ENCODE measurements at places on chromosomes 12 and 14.
A peak's percentile ranks its signal among the peaks of the same experiment; 100 is the strongest.

- DNase-seq: no peak
Measured at GRCh38 chr14:31362746-31363145, 57.6 kb downstream of the HEATR5A start.

GRCh38 chr12:92439420-92439805 lies 263.4 kb upstream of the PLEKHG7 start:
- DNase-seq: no peak

- DNase-seq: no peak
Measured at GRCh38 chr14:36989806-36990205, 182.6 kb downstream of the SLC25A21 start.

DNA sequence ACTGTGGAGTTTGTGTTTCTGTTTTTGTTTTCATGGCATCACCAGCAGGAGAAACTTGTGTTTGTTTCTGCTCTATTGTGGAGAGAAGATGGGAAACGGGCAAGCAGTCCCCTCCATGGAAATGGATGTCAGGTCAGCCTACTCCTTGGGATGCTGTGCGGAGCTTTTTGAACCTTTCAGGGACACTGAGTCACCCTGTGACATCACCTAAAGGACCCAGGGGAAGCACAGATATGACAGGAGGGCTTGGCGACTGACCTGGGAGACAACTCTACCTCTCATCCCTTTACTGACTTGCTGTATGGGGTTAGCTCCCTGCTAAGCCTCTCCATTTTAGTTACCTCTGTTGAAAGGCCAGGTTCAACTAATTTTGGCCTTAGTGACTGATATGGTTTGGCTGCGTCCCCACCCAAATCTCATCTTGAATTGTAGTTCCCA lies 706.9 kb upstream of the TMEM132C start:
- no peak for DNase-seq

- no peak for DNase-seq
Measured at GRCh38 chr14:37081218-37081617, 91.2 kb downstream of the SLC25A21 start.

DNA sequence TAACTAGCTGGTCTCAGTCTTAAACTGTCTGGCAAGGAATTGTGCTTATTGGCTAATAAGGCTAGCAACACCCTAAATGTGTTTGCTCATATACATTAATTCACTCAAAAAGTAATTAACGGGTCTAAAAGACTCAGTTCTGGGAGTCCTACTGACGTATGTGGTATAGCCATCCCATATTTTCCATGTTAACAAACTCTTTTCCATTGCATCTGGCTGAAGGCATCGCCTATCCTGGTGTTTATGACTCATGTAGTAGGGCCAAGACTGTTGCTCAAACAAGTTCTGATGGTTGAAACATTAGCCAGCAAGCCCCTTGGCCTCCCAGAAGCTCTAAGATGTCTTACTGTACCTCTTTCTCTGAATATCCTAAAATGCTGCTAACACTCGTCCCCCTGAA lies 98.5 kb downstream of the PHLDA1 start:
- no peak for DNase-seq

GRCh38 chr14:29320286-29320685 lies 553.7 kb downstream of the FOXG1 start:
- no peak for DNase-seq

- no peak for DNase-seq
Measured at GRCh38 chr14:93005838-93006237, 82.9 kb downstream of the CHGA start.

DNA sequence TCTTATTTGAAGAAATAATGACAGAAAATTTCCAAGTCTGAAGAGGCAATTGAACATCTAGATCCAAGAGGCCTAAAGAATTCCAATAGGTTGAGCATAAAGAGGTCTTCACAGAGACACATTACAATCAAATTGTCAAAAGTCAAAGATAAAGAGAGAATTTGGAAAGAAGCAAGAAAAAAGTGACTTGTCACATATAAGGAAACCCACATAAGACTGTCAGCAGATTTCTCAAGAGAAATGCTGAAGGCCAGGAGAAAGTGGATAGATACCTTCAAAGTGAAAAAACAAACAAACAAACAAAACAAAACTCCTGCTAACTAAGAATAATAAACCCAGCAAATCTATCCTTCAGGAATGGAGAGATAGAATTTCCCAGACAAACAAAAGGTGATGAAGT lies 118.1 kb upstream of the LGR5 start:
- DNase-seq: no peak

GRCh38 chr12:20523658-20524057 lies 155.3 kb downstream of the PDE3A start:
- DNase-seq: no peak

DNA sequence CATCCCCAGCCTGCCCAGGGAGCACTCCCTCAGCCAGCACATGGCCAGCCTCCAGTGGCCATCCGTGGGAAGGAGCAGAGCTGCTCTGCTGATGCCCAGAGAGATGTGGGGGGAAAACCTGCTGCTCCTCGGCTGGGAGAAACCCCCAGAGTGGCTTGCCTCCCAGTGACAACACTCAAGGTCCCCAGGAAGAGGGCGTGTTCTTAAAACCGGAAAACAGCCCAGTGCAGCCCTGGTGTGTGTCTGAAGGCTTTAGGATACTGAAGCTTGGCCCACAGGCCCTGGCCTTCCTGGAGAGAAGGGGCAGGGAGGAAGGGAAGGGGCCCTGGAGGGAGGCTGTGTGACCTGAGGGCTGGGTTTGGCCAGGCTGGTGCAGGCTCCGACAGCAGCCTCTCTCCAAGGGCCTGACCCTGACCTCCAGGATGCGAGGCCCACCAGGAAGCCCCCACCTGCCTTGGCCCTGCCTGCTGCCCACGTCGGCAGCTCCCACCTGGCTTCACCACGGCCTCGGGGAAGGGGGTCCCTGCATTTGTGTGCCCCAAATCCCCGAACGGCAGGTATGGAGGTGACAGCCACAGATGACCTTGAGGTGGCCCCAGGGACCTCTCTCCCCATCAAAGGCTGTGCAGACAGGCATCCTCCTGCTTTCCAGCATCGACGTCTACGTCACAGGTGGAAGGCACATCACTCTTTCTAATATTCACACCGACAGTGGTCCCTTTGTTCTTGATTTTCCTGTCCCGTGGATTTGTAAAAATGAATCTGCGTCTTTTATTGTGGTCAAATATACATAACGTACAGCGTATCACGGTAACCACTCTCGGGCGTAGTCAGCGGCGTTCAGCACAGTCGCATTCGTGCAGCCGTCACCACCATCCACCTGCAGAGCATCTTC lies 190.0 kb upstream of the C14orf180 start:
- no peak for DNase-seq

- DNase-seq: no peak
Measured at GRCh38 chr12:104507672-104508071, 50.9 kb downstream of the CHST11 start.

GRCh38 chr14:78595797-78596196 lies 425.6 kb downstream of the NRXN3 start:
- DNase-seq: no peak

- DNase-seq: no peak
Measured at GRCh38 chr14:95649230-95649629, 37.0 kb upstream of the TCL1B start.

- DNase-seq: no peak
Measured at GRCh38 chr14:84707830-84708229, 822.1 kb upstream of the FLRT2 start.

DNA sequence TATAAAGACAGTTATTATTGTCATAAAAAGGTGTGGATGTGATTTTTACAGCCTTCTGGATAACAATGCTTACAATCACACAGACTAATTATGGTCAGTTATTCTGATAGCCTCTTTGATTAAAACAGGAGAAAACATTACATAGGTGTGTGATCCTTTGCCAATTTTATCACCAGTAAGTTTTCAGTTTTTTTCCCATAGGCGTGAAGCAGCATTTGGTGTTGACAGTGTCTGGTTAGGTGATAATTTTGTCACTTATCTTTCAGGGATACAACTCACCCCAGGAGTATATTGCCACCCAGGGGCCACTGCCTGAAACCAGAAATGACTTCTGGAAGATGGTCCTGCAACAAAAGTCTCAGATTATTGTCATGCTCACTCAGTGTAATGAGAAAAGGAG lies 208.8 kb downstream of the EPS8 start:
- DNase-seq: peak; percentile 13

DNA sequence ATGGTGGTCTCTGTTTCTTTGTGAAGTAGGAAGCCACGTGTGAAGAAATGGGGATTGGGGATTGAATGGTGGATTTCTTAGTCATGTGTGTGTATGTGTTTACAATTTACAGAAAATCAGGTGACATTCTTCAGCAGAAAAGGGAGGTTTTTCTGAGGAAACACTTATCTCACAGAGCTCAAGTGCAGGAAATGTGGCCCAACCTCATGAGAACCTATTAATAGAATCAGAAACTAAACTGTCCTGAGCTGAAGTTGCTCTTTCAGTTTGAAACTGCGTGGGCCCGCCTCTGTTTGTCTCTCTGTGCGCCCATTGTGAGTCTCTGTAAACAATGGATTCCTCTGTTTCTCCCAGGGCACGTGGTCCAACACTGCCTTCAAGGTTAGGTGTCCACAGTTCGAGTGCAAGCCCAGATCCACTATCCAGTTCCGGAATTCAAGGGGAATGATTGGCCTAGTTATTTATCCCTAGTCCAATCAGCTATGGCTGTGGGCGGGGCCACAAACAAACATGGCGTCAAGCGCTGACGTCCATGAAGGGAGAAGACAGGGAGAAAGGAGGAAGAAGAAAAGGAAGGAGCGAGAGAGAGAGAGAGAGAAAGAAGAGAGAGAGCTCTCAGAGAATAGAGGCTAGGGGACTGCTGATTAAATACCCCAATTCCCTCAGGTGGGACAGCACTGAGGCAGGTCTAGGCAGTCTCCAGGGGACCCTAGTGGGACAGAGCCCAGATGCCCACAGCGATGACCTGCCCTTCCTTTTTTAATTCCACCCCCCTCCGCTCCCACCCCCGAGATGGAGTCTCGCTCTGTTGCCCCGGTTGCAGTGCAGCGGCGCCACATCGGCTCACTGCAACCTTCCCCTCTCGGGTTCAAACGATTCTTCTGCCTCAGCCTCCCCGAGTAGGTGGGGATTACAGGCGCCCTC lies 31.4 kb upstream of the C12orf76 start:
- peak; percentile 12 for DNase-seq

DNA sequence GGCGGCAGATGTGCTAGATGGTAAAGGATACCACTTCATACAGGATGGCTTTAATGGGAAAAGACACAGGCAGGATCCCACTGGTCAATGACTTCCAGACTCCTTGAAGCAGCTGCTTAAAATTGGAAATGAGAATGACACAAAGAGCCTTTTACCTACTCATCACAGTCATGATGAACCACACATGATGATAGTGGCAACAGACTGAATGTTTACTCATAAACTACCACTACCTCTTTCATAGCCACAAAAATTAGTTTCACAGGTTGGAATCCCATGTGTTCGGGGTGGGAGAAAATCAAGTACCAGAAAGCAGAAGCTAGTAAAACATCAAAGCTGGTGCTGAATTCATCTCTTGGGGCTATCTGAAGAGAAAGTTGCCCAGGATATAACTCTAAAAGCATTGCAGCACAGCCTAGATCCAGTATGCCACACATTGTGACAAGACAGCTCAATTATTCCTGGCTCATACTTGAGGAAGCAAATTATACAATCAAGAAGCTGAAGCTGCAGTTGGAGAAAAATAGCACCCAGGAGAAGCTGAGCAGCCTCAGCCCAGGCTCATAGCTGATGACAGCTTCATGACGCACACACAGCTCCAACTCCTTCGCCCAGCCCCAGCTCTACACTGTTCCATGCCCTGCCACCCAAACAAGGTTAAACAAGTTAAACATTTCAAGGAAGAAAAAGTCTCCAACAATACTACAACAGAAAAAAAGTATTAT lies 29.0 kb upstream of the C12orf50 start:
- no peak for DNase-seq

DNA sequence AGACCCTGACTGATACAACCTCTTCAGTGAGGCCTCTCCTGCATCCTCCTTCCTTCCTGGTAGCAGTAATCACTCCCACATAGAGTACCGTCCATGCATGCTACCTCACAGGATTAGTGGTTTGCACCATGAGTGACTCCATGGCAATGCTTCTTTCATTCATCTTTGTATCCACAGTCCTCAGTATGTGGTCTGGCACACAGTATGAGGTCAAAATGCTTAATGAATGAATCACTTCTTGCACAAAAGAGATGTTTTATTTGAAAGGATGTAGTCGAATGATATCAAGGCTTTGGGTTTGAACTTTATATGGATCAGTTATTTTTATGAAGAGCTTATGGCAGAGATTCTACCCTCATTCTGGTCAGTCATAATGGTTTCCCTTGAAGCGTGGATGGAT lies 42.2 kb downstream of the KCNA5 start:
- no peak for DNase-seq

DNA sequence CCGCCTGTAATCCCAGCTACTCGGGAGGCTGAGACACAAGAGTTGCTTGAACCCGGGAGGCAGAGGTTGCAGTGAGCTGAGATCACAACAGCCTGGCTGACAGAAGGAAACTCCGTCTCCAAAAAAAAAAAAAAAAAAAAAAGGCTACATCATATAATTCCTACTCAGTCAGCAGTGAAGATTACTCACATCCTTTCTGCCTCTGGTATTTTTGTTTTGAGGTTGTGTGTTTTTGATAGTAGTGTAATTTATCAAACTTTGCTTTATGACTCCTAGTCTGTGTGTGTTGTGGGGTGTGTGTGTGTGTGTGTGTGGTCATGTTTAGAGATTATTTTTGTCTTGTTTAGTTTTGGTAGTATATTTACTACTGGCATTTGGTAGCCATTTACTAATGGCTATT lies 29.8 kb upstream of the DLGAP5 start:
- DNase-seq: no peak

GRCh38 chr12:7499636-7500035 lies 3.9 kb downstream of the CD163 start:
- no peak for DNase-seq

DNA sequence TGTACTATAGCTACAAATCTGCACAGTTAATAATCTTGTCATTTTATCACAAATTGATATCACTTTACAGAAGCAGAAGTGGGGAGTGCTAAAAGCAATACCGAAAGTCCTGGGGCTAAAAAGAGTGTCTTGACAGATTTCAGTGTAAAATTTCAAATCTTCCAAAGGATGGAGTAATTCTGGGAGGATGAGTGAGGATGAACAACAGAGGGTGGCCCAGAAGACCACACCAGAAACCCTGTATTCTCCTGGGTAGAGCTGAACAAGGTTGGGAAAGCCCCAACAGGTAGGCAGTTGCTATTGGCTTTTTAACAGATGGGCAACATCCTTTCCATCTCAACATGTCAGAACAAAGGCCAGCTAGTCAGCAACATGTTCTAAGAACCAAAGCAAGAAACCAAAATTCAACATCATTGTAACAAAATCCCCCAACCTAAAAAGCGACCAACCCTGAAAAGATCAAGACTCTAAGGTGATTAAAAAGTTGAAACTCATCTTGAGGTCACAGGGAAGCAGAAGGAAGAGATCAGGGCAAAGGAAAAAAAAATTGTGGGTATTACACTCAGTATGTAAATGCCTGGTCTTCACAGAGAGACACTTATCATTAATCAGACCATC lies 38.8 kb downstream of the CBX5 start:
- no peak for DNase-seq
